GM13977 (cell line): ENCODE measurements at places on chromosomes 3 and 15.

DNA sequence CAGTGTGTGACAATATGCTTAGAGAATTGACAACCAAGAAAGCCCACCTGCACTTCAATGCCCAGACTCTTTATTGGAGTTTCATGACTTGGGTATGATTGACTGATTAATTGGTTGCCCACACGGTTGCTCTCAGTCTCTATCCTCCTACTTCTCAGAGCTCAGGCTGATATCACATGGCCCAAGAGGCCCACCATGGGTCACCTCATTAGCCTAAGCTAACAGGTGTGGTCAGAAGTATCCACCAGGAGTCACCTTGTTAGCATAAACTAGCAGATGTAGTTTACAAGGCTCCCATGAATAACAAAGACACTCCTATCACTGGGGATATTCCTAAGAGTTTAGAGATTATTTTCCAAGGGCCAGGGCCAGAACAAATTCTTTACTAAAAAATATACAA, 120.2 kb upstream of the MBNL1 start:
- DNase-seq = no peak

- no peak for DNase-seq
Observed at GRCh38 chr15:58875343-58875742, 58.1 kb downstream of the SLTM start.

- no peak for DNase-seq
Observed at GRCh38 chr3:66239513-66240123, 18.8 kb downstream of the SLC25A26 start.

- DNase-seq = no peak
Observed at GRCh38 chr3:24686808-24687207, 192.2 kb upstream of the THRB start.

DNA sequence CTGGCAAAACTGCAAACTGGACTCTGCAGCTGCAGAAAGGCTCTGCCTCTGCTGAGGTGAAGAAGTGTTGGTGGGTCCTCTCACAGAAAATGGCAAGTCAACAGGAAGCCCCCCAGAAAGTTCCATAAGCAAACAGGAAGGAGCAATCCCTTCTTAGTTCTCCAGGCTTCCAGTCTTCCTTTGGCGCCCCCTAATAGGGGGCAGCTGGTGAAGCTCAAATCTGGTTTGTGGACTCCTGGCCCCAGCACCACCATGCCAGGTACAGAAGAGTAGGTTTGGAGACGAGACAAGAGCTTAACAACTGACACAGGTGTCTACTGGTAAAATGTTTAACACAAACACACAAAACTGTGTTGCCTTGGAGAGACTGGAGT, 35.5 kb downstream of the LEO1 start:
- no peak for DNase-seq

- DNase-seq = no peak
Observed at GRCh38 chr3:171393032-171393744, 67.0 kb downstream of the TNIK start.

DNA sequence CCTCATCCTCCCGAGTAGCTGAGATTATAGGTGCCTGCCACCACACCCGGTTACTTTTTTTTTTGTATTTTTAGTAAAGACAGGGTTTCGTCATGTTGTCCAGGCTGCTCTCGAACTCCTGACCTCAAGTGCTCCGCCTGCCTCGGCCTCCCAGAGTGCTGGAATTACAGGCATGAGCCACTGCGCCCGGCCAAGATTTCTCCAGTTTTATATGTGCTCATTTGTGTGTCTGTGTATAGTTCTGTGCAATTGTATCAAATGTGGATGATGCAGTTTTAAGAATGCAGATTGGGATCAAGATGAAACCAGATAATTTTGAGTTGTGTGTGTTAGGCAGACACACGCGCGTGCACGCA, 68.3 kb downstream of the SLCO3A1 start:
- no peak for DNase-seq

GRCh38 chr3:168134931-168135330, 39.2 kb upstream of the GOLIM4 start:
- DNase-seq = no peak

GRCh38 chr15:78997981-78998499, 53.2 kb upstream of the CTSH start:
- no peak for DNase-seq
